HT1080 (cell line): ENCODE measurements at places on chromosomes 1 and 21. TPM values are rescaled to one million over a fixed set of nuclear protein-coding genes. Genes with fewer than 3 reads are reported as not detected.

The IRF6 gene
- 0.05 TPM in 1 of 2 replicates, not detected in the other for total RNA-seq

The SPATA45 gene
- not detected in 2 replicates for total RNA-seq

The VWA5B1 gene
- not detected in 2 replicates for total RNA-seq

DNA sequence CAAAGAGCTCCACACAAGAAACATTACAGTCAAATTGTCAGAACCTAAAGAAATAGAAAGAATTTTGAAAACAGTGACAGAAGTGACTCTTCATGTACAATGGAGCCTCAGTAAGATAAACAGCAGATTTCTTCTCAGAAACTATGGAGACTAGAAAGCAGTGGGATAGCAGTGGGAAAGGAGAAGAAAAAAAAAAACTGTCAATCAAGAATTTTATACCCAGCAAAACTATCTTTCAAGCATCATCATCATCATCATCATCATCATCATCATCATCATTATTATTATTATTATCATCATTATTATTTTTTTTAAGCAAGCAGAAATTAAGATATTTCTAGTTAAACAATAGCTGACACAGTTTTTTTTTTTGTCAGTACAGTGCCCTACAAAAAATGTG is 24.2 kb downstream of the CEP170 start:
- DNase-seq: peak; percentile 30

- DNase-seq: no peak
These were observed 11.0 kb downstream of the KCNJ6 start for GRCh38 chr21:37905291-37905690.

DNA sequence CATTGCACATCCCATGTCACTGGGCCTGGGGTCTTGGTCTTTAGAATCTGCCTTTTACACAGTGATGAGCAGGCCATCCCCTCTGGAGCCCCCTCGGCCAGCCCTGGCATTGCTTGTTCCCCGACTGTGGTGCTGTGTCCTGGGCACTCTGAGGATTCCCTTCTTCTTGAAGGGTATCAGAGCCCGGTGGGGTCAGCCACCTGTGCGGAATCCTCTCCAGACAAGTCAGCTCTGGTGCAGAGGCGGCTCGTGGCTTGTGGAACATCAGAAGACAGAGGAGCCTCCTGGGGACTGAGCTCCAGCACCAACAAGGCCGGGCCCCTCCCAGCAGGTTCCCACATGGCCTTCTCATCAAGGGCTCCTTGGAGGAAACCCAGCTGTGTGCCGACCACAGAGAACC is 57.9 kb upstream of the AJAP1 start:
- no peak for DNase-seq

DNA sequence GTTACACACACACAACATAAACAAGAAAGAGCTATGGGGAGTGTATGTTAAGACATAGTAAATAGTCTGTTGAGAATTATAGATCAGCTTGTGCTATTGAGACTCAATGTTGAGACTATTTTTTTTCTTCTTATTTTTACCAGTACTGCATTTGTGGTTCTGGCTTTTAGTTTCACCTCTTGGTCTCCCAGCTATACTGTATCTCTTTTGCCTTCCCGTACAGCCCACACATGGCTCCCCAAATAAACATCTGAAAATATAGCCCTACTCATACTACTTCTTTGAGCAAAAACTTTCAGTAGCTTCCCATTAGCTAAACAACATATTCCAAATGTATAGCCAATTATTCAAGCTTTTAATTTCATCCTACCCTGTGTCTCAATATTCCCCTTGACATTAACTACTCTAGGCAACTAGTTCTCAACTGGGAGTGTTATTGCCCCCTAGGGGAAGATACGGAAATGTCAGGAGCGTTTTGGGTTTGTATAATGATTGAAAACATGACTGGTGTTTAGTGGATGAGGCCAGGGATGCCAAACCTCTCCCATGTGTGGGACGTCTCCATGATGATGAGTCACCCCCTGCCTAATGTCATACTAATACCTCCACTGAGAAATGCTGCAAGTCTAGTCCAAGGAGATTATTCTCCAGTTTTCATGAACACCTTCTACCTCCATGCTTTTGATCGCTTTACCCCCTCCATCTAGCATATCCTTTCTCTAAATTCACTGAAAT is 6.8 kb downstream of the RPE65 start:
- DNase-seq: peak; percentile 78

DNA sequence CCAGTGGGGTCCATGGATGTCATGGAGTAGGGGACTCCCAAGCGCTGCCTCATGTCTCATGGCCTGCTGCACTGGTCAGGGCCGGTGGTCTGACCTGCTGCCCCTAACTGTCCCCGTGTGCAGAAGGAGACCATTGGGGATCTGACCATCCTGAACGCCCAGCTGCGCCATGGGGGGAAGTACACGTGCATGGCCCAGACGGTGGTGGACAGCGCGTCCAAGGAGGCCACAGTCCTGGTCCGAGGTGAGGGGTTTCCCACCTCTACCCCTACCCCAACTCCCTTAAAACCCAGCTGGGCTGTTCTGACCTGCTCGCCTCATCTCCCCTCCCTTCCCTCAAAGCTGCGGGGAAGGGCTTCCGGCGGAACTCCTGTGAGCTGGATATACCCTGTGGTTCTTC is 18.6 kb downstream of the TMEM81 start:
- DNase-seq: no peak

DNA sequence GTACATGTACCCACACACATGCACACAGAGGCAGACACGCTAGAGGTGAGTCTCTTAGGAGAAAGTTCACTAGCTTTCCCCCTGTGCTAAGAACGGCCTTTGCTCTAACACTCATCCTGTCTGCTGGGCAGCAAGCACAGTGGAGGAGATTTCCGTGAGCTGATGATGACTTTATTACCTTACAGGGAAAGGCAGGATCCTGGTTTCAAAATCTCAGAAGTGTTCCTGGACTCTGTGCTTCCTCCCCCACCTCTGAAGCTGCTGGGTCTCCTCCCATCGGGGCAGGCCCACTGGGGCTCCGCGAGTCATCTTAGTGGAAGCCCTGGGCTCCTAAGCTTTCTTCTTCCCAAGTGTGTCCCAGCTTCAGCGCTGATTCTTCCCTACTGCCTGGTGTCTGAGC is 2.7 kb downstream of the FAM3B start:
- no peak for DNase-seq
